ENCODE measurements at places on chromosomes 4 and X.

- no peak for DNase-seq
Measured at GRCh38 chrX:28706964-28707363, 119.7 kb downstream of the IL1RAPL1 start.

DNA sequence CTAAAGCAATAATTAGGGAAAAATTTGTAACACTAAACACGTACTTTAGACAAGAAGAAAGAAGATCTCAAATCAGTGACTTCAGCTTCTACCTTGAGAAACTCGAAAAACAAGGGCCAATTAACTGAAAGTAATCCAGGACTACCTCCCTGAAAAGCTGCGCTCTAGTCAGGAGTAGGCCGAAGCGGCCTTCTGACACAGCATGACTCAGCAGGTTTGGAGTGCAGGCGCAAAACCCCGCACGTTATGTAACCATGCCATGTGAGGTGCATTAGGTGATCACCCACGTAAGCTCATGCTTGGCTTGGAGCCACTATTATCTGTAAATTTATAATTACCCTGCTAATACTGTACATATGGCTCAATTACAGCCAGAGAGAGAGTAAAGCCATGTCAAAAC is 52.8 kb upstream of the CCDC149 start:
- DNase-seq, result no peak

DNA sequence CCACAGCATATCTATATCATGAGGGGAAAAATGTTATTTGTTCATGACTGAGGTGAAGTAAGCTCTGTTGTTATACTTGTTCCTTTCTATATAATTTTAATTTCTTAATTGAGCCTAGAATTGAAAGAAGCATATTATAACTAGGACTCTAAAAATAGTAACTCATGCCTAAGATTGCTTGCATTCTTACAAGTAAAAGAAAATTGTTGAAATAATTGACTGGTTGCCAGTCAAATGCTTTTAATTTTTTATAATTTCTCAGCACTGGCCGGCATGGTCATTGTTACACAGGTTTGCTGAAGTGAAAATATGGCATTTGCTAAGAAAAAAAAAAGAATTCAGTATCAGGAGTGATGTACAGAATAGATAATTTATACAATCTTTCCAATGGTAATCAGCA is 104.8 kb downstream of the GASK1B start:
- no peak for DNase-seq

DNA sequence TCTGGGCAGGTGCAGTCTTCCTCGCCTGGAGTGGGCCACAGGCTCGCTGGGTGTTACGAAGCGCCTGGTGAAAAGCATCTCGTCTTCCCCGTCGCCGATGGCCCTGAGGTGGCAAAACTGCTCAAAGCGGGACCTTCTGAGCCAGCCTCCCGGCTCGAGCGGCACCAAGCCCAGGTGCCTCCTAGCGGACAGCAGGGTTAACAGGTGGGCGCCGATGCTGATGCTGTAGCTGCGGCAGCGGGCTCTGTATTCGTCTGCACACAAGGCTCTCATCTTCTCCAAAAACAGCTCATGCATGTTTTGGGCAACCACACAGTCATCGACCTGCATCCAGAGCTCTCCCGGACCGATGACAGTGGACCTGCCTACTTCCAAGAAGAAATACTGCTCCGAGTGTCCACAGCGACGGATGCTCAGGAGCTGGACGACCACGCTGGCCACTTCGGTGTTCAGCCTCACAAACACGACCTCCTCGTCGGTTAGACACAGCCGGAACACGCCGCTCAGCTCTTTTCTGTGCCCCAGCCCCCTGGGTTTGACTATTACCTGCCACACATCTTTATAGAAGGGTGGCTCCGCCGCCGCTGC is 1.2 kb downstream of the IRS4 start:
- DNase-seq, result no peak

- peak; percentile 56 for DNase-seq
Measured at GRCh38 chrX:10017872-10018271, 50.7 kb downstream of the CLDN34 start.

- DNase-seq, result no peak
Measured at GRCh38 chr4:36004204-36004851, 240.0 kb downstream of the ARAP2 start.

DNA sequence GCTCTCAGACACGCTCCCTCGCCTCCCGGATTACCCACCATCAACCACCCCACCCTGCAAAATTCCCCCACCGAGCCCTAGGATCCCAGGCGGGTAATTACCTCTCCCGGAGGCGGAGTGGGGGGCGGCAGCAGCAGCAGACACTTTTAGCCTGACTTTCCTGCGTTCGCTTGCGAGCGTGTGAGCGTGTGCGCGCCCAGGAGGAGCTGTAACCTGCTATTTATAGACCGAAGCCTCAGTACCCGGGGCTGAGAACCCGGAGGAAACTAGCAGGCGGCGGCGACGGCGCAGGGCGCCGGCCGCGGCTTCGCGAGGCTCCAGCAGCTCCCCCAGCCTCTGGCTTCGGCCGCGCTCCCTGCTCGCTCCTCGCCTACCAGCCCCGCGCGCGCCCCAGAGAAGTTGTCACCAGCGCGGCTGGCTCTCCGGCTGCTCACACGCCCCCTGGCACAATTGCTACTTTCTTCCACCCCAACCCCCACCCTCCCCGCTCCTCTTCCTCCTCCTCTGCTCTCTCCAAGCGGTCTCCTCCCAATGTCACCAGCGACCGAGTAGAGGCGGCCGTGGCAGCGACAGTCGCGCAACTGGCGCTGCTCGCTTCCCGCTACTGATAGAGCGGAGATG is at the start of gene INPP4B:
INPP4B (minus strand) TSS at position 194 of the 621 bp plus-strand sequence.
- DNase-seq, result peak; percentile 17

GRCh38 chr4:20464381-20464780 is 212.7 kb downstream of the SLIT2 start:
- peak; percentile 68 for DNase-seq

GRCh38 chr4:184287697-184288255 is 70.1 kb upstream of the ENPP6 start:
- DNase-seq, result no peak

DNA sequence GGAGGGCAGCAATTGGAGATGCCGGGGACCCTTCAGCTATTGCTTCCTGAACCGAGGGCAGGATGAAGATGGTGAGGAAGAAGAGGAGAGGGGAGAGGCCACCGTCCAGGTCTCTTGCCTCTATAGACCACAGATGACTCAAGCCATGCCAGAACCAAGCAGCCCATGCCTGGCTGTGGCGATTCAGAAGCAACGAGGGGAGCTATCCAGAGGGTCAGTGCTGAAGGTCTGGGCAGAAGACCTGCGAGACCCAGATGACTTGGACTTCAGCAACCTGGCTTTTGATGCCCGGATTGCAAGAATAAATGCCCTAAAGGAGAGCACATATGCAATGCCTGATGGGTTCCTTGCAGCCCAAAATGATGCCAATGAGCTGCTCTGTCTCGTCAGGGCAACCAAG is 70.2 kb upstream of the PRPS2 start:
- no peak for DNase-seq

- no peak for DNase-seq
Measured at GRCh38 chrX:2242326-2242725, 258.4 kb downstream of the DHRSX start.

DNA sequence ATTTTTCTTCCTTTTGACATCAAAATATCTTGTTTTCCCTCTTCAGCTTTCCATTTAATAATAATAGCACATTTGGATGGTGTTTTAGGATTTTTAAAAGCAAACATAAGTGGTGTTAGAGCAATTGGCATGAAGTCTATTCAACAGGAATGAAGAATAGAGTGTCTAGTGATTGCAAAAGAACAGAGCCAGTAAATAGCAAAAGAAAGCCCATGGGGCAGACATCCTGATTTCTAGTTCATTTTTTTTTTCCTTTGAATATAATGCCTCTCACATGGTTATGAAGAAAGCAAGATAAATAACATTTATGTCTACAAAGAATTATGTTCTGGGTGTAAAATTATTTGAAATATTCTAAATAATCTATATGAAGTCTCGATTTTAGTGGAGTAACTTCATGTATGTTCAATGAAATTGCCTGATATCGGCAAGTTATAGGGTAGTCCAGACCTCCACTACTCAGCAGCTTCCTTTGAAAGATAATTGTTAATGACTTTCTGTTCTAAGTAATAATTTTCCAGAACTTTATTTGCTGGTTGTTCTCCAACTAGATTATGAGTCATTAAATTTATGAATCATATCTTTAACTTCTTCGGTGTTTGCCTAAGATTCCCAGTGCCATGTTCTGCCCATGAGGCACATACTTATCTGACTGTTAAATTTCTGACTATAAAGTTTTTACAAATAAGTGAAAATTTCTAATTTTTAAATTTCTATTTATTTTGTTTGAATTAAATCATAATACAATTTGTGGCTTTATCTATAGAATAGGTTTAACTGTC is 587.9 kb downstream of the TLL1 start:
- DNase-seq, result peak; percentile 42
